ENCODE measurements at places on chromosomes 16 and 17.

GRCh38 chr16:48433850-48434530 lies 48.8 kb upstream of the SIAH1 start:
- DNase-seq = no peak

GRCh38 chr17:66517336-66518009 lies 215.1 kb downstream of the PRKCA start:
- no peak for DNase-seq

DNA sequence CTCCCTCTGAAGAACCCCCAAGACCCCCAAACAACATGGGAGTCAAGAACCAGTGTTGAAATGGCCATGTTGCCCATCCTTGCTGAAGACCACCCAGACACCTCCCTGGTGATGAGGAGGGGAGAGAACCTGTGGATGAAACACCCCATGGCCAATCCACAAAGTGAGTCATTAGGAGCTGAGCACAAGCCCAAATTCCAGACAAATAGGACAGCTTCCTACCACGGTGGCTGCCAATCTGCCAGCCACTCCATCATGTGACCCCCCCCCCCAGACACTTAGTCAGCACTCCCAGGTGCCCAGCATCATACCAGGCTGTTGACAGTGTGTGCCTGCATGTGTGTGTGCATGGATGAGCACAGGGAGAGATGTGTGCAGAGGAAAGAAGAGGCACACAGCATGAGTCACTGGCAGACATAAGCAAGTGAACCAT lies 26.4 kb upstream of the RPL38 start:
- no peak for DNase-seq

DNA sequence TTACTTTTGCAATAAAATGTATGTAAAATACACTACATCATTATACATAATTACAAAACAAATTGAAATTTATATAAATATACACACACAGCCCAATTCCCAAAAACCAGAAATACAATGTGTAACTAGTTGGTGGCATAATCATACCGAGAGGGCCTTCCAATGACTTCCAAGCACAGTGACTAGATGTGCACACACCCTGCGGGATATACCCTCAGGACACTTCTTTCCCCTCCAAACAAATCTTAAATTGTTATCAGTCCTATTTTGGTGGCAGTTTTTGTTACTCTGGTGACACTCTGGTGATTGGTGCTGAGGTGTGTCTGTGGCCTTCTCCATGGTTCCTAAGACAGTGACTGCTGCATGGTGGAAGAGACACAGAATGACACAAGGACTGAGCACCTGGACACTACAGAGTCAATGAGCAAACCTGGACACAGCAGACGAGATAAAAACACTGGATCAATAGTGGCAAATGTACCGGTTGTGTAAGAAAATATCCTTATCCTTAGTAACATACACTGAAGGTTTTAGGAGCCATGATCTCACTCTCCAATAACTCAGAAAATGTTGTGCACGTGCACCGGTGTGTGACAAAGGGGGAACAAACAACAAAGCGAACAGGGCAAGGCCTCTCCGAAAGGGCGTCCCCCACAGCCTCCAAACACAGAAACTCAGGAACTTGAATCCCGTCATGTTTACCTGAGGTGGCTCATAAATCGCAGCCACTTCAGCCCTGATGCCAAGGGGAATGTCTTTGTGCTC lies 32.9 kb downstream of the NPLOC4 start:
- no peak for DNase-seq

DNA sequence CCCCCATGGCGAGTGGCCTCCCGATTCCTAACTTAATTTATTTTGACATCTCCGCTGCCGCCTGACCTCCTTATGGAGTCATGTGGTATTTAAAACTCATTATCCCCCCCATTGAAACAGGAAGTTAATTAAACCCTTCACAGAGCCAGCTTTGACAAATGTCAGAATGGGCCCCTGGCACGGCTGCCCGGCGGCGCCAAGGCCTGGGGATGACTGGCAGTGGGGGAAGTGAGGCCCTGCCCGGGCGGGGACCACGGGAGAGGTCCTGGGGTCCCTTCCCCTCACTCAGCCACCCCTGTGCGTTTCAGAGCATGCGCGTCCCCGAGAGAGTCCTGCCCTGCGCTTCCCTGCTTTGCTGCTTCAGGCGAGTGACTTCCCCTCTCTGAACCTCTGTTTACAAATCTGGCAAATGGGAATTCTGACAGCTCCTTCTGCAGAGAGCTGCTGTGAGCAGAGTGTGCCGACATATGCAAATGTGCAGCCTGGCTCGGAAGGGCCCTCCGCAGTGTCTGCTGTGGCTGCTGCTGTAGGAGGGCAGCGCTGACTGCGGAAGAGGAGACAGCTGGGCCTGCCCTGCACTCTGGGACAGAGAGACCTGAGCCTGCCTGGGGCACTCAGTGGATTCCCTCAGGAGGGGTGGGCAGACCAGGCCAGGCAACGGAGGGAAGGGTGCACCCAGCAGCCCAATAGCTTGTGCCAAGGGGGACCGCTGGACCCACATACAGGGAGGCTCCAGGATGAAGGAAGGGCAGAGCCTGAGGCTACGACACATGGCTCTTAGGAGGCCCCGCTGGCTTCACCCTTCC lies 4.4 kb upstream of the ZFPM1 start:
- no peak for DNase-seq

DNA sequence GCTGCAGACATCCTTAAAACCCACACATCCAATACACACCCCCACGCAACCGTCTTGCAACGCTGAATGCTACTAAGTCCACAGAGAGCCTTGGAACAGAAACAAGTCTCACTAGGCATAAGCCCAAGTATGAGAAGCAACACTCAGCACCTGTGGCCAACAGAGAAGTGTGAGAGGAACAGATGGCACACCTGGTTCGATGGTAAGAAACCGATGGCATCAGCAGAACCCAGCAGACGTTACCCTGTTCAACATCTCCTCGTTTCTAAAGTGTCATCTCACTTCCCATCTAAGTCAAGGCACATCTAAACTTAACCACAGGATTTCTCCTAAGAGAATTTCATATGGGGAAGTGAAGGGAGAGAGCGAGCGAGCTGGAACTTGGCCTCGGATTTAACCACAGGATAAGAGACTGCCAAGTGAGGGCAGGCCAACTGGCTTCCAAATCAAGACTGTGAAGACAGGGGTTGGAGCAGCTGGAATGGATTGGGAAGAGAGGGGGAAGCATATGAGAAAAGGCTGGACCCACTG lies 41.0 kb downstream of the NXPH3 start:
- peak; percentile 69 for DNase-seq

- DNase-seq = no peak
Observed at GRCh38 chr16:23248261-23249194, 53.6 kb upstream of the SCNN1B start.

GRCh38 chr17:28810437-28810836 lies 32.2 kb downstream of the FAM222B start:
- DNase-seq = no peak

DNA sequence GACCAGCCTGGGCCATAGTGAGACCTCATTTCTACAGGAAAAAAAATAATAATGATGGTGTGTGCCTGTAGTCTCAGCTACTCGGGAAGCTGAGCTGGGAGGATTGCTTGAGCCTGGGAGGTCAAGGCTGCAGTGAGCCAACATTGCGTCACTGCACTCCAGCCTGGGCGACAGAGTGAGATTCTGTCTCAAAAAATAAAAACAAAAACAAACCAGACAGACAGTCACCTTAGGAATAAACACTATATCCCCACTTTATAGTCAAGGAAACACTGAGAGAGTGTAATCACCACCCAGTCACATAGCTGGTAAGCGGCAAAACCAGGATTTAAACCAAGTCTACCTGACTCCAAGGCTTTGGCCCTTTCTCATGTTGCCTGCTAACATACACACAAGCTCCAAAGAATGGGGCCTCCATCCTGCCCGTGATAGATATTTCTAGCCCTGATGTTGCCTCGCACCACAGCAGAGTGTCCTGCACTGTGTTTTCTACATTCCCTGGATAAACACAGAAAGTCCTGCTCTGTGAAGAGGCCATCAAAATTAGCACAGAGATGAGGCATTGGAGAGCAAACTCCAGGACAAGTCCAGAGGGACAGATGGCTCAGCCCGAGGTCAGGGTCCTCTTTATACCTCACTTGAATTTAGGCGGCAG lies 66.1 kb upstream of the SMURF2 start:
- no peak for DNase-seq

GRCh38 chr16:83302853-83303252 lies 504.9 kb upstream of the HSBP1 start:
- no peak for DNase-seq

DNA sequence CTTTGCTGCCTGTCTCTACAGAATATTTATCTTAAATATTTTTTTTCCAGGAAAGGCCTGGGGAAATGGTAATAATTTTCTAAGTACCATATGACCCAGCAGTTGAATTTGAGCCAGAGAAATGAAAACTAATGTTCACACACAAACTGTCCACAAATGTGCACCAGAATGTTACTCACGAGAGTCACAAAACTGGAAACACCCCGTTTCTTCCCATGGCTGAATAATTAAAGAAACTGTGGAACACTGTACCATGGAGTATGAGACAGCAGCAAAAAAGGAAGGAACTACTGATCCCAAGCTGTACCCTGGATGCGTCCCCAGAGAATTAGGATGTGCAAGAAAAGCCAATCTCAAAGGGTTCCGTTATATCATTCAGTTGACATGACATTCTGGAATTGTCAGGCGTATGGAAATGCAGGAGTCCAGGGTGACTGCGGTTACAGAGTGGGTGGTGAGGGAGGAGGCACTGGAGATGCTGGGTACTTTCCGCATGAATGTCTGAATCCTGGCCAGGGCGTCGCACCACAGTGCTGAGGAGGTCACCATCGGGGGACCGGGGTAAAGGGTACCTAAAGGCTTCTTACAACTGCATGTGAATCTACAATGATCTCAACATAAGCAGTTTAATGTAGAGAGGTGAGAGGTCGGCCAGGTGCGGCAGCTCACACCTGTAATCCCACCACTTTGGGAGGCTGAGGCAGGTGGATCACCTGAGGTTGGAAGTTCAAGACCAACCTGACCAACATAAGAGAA lies 34.5 kb downstream of the USP22 start:
- DNase-seq = no peak

- no peak for DNase-seq
Observed at GRCh38 chr16:20072146-20072873, 1.4 kb downstream of the GPR139 start.

DNA sequence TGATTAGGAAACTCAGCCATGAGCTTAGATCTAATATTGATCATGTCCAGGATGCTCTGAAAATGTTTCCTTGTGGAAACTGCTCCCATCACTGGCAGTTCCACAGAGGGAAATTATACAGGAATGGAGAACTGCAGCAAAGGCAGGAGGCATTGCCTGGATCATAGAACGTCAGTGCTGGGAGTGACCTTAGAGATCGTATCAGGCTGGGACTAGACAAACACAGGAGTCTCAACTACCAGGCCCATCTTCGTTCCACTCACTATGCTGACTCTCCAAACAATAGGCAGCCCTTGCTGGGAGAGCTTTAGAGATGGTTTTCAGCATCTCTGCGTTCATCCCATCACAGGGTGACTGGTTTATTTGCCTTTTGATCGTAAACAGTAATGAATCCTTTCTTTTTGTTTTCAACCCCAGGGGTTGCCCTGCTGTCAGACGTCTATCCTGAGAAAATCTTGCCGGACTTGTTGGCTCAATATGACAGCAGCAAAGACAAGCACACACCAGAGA lies 130.3 kb downstream of the TANGO6 start:
- no peak for DNase-seq

DNA sequence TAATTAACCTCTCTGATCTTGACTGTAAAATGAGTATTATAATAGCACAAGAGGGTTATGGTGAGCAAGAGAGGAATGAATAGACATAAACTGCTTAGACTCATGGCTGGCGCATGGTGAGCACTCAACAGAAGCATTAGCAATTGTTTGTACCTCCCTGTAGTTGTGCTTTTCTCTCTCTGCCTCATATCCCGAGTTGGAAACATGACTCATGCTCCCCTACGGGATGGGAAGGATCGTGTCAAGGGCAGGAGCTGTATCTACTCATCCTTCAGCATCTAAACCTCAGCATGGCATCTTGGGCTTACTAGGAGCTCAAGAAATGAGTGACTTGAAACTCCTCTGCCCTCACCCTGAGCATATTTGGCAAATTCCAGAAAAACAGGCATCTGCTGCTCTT lies 299.6 kb downstream of the MAP2K4 start:
- DNase-seq = peak; percentile 48

DNA sequence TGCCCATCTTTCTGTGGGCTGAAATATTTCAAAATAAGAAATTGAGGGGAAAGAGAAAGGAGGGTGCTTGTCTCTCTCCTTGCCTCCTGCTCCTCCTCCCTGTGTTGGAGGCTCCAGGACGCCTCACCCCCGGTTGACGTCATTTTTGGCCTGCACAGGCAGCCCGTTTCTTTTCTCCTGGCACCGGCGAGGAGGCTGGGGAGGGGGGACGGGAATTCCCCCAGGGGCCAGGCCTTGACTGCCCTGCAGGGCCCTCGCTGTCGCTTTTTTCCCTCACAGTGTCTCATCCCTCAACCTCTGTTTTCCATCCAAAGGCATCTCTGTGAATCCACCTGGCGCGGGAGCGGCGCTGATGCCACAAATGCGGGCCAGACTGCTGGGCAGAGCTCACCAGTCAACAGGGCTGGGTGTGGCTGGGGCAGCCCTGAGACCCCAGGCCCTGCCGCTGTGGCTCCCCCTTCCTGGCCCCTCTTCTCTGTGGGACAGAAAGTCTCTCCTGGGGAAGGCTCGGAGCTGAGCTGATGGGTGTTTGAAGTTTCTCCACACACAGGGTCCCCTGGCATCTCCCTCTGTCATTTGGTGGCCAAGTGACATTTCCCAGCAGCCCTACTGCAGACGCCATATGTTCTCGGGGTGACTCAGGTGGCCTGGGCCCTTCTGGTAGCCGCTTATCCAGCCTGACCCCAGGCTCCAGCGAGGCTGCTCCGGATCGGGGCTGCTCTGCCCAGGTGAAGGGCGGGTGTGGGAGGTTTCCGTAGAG lies 16.0 kb downstream of the CENPX start:
- peak; percentile 29 for DNase-seq

- peak; percentile 36 for DNase-seq
Observed at GRCh38 chr17:7885367-7886226, 3.0 kb upstream of the CHD3 start.
